ENCODE measurements at places on chromosomes 6 and 20.

DNA sequence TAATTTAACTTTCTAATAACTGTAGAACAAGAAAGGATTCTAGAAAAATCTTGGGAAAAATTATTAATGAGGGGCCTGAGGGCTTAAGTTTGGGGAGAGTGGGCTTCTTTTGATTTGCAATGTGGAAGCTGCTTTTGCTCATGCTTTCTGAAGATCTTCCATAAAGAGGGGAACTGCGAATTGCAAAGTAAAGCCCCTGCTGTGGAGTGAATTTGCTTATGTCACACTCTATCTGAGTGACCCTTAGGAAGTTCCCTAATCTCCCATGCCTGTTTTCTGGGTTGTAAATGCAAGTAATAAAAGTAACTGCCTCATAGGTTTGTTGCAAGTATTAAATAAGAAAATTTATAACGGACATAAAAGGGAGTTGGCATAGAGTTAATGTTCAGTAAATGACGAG is 301.2 kb downstream of the PLCB1 start:
- no peak for DNase-seq

DNA sequence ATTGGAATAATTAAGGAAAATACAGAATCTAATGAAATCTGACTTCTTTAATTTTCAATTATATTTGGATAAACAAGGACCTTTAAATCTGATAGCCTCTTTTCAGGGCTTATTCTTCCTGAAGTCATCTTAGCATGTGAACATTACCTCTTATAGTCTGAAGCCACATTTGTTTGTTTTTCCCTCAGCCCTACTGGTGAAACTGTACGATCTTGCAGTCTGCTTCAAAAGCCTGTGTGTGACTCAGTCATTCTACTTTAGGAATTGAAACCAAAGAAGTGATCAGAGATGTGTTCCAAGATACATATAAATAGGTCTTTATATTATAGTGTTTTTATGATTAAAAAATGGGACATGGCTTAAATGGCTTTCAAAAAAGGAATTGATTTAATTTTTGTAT is 67.5 kb downstream of the MACROD2 start:
- DNase-seq, result no peak

GRCh38 chr6:125232466-125232865 is 69.3 kb downstream of the HDDC2 start:
- no peak for DNase-seq

- no peak for DNase-seq
Measured at GRCh38 chr20:20744170-20744725, 31.8 kb upstream of the RALGAPA2 start.

DNA sequence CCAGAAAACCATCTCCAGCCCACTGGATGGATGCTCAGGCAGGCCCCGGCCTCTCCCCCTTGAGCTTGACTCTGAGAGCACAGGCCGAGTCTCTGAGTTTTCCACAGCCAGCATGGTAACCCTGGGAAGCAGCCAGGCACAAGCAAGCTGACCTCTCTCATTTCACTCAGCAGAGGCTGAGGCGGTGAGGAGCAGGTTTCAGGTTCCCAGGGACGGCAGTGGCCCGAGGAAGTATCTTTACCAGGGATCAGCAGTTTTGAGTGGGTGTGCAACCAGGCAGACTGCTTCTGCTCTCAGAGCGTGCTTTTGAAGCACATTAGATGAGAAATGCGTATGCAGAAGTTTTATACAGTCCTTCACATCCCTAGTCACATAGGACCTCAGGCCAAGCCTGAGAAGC is 12.6 kb downstream of the HCK start:
- no peak for DNase-seq

DNA sequence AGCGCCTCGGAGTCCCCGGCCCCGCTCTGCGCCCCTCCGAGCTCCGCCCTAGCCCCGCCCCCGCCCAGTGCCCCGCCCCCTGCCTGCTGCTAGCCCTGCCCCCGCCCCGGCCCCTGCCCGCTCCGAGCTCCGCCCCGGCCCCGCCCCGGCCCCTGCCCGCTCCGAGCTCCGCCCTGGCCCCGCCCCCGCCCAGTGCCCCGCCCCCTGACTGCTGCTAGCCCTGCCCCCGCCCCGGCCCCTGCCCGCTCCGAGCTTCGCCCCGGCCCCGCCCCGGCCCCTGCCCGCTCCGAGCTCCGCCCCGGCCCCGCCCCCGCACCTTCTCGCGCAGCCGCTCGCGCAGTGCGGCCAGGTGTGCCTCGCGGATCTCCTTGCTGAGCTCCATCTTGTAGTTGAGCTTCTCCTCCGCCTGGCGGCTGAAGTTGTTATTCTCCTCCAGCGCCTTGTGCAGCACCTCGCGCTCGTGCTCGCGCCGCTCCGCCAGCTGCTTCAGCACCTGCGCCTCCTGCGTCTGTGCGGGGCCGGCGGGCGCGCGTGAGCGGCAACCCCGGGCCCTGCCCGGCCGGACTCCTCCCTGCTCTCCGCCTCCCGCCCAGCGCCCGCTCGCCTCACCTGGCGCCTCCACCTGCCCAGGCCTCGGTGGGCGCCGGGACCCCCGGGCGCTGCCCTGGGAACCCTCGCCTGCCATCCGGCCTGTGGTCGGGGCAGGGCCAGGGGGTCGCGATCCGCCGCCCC is 11.3 kb downstream of the STMN3 start:
- peak; percentile 98 for DNase-seq

DNA sequence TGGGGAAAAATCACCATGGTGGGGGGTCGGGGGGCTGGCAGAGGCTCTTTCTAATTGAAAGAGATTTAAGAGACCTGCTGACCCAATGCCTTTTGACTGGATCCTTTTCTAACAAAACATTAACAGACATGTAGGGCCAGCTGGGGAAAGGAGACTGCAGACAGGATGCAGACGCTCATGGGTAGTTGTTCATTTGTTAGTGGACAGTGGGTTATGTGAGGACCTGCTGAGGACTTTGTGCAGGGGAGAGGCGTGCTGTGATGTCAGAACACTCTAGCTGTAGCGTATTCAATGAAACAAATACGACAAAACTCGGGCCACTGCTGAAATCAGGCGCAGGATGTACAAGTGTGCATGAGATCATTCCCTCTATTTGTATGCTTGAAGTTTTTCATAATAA is 1.2 kb downstream of the IP6K3 start:
- no peak for DNase-seq

GRCh38 chr6:156593127-156593526 is 184.1 kb upstream of the ARID1B start:
- DNase-seq, result no peak

DNA sequence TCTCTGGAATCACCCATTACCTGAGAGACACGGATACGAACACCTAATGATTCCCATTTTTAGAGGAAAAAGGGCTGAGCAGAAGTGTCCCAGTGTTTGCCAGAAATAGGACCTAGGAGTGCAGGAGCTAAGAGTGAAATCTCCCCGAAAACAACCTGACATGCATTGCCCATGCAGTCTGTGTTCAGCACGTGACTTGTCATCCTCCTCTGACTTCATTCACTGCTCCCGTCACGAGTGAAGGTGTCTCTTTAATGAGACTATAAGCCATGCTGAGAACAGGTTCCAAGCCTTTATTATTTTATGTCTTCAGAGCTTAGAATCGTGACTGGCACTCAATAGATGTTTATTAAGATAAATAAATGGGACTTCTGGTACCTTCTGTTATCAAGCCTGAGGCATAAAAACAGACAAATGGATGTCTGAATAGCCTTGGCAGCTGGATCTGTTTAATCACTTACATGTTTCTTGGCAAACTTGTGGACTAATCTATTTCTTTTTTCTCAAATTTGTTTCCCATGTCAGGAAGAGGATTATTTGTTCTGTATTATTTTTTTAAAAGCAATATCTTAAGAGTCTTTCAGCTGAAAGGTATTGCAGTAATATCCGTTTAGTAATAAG is 3.7 kb upstream of the MLIP start:
- no peak for DNase-seq

DNA sequence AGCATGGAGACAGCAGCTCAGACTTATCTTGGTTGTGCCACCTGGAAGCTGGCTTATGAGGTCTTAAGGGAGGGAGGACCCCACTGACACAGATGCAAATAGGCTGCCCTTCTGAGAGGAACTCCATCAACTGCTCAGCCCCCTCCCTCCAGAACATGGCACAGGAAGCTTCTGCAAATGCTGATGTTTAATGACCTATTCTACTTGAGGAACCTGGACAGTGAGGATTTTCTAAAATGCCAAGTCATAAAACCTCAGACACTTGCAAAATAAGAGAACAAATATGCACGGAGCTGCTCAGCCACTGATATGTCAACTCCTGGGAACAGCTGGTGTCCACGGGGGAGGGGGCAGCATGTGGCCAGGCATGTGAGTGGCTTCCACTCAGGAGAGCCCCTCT is 3.5 kb downstream of the CST9 start:
- no peak for DNase-seq

DNA sequence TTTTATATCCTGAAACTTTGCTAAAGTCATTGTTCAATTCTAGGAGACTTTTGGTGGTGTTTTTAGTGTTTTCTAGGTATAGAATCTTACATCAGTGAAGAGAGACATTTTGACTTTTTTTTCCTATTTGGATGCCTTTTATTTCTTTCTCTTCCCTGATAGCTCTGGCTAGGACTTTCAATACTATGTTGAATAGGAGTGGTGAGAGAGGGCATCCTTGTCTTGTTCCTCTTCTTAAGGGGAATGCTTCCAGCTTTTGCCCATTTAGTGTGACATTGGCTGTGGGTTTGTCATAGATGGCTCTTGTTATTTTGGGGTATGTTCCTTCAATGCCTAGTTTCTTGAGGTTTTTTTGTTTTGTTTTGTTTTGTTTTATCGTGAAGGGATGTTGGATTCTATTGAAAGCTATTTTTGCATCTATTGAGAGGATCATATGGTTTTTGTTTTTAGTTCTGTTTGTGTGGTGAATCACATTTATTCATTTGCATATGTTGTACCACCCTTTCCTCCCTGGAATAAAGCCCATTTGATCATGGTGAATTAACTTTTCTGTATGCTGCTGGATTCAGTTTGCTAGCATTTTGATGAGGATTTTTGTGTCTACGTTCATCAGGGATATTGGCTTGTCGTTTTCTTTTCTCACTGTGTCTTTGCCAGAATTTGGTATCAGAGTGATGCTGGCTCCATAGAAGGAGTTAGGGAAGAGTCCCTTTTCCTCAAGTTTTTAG is 540.1 kb upstream of the FLRT3 start:
- no peak for DNase-seq

GRCh38 chr20:50067018-50067417 is 45.9 kb downstream of the UBE2V1 start:
- DNase-seq, result no peak

- no peak for DNase-seq
Measured at GRCh38 chr6:149529650-149530049, 16.2 kb downstream of the PPIL4 start.

DNA sequence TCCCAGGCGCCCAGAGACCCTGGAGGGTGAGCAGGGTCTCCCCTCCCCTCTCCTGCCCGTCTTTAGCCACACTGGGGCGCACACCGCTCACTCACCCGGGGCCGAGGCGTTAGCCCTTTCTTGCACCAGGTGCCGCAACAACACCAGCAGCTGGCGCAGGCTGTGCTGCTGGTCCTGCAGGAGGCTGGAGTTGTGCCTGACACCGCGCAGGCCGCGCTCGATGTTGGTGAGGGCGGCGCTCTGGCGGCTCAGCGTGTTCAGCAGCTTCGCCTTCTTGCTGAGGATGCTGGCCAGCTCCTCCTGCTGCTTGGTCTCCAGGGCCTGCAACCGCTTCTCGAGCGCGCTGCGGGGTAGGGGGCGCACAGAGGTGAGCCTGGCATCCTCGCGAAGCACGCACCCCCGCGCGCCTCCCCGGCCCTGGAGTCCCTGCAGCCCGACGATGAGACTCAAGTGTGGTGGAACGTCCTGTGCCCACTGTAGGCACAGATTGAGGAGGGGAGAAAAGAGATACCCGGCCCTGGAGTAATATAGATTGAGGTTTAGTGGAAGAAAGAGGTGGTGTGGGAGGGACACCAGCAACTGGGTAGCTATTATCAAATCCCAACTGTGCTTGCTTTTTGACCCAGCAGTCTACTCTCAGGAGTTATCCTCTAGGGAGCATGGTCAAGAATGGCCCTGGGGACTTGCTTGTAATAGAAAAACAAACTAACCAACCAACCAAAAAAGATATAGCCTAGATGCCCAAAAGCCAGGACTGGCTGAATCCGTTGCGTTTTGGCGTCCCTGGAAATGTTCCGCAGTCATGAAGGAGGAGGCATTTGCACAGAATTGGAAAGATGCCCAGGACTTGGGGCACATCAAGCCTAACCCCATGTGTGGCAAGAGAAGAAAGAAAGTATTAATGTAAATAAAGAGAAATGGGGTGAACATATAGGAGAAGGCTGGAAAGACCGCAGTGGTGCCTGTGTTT is 30.9 kb downstream of the ANGPT4 start:
- DNase-seq, result peak; percentile 8

- DNase-seq, result no peak
Measured at GRCh38 chr6:137968455-137968804, 101.4 kb downstream of the TNFAIP3 start.

DNA sequence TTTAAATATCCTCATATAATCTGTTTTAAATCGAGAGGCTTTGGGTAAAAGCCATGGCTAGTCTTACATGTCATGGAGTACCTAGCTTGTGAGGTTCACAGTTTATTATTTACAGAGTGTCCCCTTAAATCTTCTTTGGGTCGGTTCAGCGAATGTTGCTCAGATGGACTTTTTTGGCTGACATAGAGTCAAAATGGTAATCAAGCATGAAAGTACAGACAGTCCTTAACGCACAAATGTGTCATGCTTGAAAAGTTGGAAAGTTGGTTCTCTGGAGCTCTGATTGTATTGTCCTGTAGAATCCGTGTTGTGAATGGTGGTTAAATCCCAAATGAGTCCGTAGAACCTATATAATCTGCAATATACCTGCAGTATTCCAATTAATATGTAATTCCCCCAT is 22.0 kb downstream of the PTPN1 start:
- DNase-seq, result no peak

DNA sequence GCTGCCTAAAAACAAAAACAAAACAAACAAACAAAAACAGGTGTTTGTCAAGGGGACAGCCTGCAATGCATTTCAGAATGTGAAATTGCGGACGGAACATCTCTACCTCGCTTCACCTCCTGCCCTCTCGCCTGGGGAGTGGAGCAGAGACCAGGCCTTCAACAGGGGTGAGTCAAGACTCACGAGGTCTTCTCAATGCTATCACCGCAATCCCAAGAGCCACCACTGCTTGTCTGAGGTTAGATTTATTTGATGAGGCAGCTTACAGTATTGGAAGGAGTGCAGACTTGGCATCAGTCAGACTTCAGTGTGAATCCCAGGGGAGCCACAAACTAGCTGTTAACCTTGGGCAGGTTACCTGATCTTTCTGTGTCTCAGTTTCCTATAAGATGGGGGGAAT is 7.7 kb downstream of the GABRR1 start:
- DNase-seq, result no peak

- DNase-seq, result no peak
Measured at GRCh38 chr20:15162079-15162647, 824.8 kb upstream of the FLRT3 start.

GRCh38 chr6:20148433-20148832 is 63.8 kb downstream of the MBOAT1 start:
- DNase-seq, result no peak

GRCh38 chr6:71584712-71585436 is 296.3 kb downstream of the OGFRL1 start:
- DNase-seq, result no peak

- no peak for DNase-seq
Measured at GRCh38 chr6:14086701-14087100, 30.9 kb upstream of the CD83 start.

- no peak for DNase-seq
Measured at GRCh38 chr6:152416652-152417051, 220.5 kb downstream of the SYNE1 start.

GRCh38 chr20:14576196-14576877 is 238.9 kb upstream of the FLRT3 start:
- no peak for DNase-seq

Data from stimulated activated CD4-positive, alpha-beta T cell treated with anti-CD3 and anti-CD28 coated beads, Interleukin-15, amount 100 ng/mL, for 24 hours (primary cell).